Coronary artery (tissue), 2 donors: ENCODE measurements at places on chromosomes 5 and 9.

DNA sequence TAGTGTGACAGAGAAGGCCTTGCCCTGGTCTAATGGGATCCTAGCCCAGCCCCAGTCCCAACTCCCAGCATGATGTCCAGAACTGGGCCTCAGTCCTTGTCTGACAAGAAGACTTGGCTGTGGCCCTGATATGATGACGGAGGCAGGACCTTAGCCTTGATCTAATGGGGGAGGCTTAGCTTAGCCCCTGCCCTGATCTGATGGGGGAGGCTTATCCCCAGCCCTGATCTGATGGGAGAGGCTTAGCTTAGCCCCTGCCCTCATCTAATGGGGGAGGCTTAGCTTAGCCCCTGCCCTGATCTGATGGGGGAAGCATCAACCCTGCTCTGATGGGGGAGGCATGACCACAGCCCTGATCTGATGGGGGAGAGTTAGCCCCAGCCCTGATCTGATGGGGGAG lies 3.7 kb downstream of the PKN3 start:
- DNase-seq = no peak

DNA sequence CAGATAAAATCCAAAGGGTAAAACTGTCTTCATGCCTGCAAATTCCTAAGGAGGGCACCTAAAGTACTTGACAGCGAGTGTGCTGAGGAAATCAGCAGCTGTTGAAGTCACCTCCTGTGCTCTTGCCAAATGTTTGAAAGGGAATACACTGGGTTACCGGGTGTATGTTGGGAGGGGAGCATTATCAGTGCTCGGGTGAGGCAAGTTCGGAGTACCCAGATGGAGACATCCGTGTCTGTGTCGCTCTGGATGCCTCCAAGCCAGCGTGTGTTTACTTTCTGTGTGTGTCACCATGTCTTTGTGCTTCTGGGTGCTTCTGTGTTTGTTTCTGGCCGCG lies 727 bp upstream of the ADRB2 start:
- DNase-seq = no peak

DNA sequence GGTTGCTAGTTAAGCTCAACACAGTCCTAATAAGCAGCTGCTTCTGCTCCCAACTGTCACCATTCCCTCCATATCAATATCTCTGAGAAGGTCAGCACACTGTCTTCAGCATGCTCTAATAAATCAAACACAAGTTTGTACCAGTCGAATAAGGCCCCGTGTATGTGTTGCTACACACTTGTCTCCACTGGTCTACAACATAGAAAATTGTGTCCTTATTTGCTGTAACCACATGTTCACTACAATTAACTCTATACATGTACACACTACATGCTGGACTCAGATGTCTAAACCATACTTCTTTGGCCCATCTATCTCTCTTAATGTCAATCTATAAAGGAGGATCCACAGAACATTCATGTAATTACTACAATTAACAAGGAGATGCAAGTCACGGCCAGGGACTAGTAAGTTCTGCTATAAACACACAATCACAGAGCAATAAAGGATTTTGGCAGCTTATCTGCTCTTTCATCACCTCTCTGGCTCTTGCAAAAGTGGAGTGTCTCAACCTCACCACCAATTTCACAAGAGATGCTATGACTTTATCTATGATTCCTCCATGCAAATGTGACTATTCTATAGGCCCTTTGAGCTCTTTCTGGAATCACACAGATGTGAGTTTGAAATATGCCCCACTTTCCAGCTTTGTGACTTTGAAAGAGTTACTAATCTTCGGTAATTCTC lies 143.9 kb downstream of the SEMA5A start:
- no peak for DNase-seq

- no peak for DNase-seq
These were observed 1388.3 kb upstream of the ACO1 start for GRCh38 chr9:30995956-30996738.

- DNase-seq = no peak
These were observed 219.0 kb downstream of the HTR1A start for GRCh38 chr5:63743096-63743798.

- DNase-seq = no peak
These were observed 249.7 kb downstream of the ENC1 start for GRCh38 chr5:74390822-74391221.

GRCh38 chr9:127574072-127574993 lies 37.7 kb upstream of the STXBP1 start:
- DNase-seq = no peak

- no peak for DNase-seq
These were observed 110.4 kb upstream of the GRHPR start for GRCh38 chr9:37311938-37312708.

DNA sequence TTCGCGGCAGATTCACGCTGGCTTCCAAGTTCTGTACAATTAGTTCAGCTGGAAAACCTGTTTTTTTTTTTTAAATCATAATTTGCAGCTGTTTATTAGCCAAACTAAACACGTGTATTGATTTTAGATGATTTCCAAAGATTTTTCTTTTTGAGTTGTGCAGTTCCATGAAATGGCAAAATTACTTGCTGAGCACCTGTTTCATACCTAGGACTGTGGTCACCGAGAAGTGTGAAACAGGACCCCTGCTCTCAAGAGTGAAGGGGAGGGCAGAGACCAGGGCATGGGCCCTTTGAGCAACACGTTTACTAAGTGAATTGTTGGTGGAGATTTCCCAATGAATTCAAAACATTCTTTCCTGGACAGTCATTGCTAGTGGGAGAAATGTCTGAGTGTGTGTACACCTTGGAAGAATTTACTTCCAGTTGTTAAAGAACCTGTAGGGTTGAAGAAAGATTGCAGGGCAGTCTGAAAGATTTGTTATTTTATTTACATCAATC lies 688 bp downstream of the SNX24 start:
- DNase-seq = no peak

DNA sequence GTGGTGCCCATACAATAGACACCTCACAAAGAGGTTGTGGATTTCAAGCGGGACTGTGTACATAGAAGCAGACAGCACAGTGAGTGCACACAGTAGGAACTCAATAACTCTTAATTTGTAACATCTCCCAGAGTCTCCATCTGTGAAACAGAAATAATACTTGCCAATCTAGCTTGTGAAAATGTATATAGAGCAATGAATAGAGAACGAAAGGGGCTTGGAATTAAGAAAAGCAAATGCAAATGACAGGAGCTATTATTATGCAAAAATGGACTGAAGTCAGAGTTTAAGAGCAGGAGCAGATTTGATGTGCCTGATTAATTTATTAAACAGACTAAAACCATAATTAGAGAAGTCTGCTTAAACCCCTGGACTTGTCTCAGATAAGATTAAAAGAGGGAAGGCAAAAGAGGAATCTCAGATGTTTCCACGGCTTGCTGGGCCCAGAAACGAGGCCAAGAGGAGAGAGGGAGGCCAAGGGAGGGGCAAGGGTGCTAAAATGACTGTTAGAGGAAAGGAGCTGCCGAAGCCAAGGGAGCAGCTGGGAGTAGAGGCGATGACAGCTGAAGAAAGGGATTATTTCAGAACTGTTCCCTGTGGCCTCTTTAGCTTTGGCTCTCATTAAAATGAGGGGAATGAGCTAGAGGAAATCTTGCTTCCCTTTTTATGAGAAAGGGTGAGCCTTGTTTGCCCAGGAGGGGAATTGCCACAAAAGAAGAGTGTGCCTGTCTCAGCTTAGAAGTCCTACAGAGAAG lies 72.1 kb downstream of the FEM1C start:
- DNase-seq = no peak

GRCh38 chr5:80357671-80358070 lies 37.9 kb downstream of the SPZ1 start:
- no peak for DNase-seq

GRCh38 chr5:123500471-123500870 lies 11.5 kb upstream of the CSNK1G3 start:
- DNase-seq = no peak

DNA sequence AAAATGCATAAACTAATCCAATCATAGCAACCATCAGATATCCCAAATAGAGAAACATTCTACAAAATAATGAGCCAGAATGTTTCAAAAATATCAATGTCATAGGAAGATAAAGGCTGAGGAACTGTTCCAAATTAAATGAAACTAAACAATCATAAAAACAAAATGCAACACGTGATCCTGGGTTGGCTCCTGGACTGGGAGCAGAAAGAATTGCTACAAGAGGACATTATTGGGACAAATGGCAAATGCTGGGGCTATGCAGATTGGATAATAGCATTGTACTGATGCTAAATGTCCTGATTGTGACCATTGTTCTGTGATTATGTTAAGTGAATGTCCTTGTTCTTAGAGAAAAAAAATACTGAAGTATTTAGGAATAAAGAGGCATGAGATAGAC lies 54.2 kb upstream of the AKNA start:
- DNase-seq = no peak

GRCh38 chr5:178784391-178784790 lies 53.9 kb upstream of the ZNF354A start:
- DNase-seq = no peak

- no peak for DNase-seq
These were observed 408.0 kb upstream of the SLC30A5 start for GRCh38 chr5:68685863-68686262.

DNA sequence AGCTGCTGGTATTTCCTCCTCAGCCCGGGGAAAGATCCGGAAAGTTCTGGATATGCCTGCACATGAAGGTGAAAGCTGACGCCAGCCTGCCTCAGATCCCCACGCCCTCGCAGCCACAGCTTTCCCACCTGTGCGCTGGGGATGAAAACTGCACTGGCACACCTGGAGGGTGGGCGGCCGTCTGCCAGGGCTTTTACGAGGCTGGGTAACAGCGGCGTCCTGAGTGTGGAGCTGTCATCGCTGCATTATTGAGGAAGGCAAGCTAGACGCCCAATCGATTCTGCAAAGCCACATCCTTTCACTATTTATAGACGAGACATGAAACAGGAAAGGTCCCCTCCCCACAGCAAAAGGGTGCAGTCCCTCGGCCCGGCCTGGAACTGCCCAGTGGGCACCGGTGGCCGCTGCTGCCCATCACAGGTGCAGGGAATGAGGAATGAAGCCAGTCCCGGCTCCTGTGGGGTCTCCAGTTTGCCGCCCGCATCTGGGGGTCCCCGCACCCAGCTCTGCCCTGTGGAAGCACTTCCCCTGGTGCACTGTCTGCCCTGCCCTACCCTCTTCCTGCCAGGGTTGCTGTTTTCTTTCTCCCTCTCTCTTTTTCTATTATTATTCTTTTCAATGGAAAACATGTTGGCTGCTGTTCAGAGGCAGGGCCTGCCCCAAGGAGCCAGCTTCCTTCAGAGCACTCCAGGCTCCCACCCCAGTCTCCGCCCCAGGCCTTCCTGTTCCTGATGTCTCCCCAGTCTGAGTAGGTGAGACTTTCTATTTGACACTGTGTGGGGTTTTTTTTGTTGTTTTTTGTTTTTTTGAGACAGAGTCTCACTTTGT lies 7.0 kb downstream of the NOTCH1 start:
- no peak for DNase-seq

GRCh38 chr5:176353533-176353932 lies 8.0 kb downstream of the KIAA1191 start:
- no peak for DNase-seq

- DNase-seq = peak; percentile 24
These were observed 138.2 kb downstream of the NSG2 start for GRCh38 chr5:174183701-174184100.

GRCh38 chr9:5835808-5836207 lies 2.9 kb upstream of the ERMP1 start:
- DNase-seq = no peak

DNA sequence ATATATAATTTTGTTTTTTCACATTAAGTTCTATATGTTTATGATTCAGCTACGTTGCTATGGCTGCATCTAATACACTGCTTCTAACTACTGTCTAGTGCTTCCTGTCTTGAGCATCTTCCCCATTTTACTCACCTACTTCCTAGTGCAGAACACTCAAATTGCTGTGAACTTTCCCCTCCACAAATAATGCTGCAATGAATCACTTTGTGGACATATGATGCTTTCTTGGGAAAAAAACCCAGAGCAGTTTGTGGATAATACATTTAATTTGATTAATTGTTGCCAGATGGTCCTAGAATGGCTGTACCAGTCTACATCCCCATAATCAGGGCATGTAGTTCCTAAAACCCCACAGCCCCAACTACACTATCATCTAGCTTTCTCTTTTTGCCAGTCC lies 18.5 kb downstream of the CD180 start:
- no peak for DNase-seq

DNA sequence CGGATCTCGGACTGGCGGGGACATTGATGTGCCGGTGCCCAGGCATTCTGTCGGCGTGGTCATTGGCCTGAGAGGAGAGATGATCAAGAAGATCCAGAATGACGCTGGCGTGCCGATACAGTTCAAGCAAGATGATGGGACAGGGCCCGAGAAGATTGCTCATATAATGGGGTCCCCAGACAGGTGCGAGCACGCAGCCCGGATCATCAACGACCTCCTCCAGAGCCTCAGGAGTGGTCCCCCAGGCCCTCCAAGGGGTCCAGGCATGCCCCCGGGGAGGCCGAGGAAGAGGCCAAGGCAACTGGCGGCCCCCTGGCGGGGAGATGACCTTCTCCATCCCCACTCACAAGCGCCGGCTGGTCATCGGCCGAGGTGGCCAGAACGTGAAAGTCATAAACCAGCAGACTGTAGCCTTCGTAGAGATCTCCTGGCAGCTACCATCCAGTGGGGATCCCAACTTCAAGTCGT lies 106.5 kb upstream of the MTAP start:
- DNase-seq = no peak

- peak; percentile 40 for DNase-seq
These were observed 13.1 kb upstream of the CARD19 start for GRCh38 chr9:93082841-93083411.

- DNase-seq = no peak
These were observed 631.9 kb downstream of the SLCO4C1 start for GRCh38 chr5:101664071-101664791.
